ENCODE measurements at places on chromosomes 16 and 17.

GRCh38 chr16:35188288-35189155 is 1729.1 kb downstream of the TP53TG3F start:
- DNase-seq = no peak

- no peak for DNase-seq
Observed at GRCh38 chr17:3316836-3317235, 18.7 kb upstream of the OR3A1 start.

DNA sequence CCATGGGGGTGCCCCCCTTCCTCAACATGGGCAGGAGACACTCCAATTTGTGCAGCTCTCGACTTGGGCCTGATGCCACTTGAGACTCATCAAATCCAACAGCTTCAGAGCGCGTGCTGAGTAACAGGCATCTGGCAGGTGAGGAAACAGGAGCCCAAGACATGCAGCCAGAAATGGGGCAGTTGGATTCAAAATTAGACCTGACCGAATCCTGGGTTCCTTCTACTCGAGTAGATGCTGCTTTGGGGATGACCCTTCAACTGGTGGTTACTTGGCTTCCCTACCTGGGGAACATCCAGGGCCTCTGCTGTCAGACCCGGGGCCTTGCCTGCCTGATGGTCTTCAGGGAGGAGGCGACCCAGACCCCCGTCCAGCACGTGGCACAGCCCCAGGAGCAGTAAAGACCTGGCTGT is 488 bp upstream of the NTN3 start:
- DNase-seq = no peak

GRCh38 chr16:88684569-88685155 is 1.6 kb downstream of the SNAI3 start:
- no peak for DNase-seq

DNA sequence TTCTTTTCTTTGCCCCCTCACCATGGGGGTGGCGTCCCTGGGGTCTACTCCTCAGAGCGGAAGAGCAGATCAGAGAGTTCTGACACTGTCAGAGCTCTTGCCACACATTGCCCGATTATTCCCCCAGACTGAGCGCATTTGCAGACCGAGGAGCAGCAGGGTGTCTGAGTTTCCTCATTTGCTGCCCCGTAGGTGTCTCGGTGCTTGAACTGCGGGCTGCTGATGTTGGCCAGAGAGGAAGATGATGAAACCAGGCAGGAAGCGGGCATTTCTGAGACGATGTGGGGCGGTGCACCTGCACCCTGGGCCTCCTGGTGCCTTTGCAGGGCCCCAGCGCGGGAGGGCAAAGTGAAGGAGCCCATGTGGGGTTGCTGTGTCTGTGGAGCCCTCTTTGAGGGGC is 55.2 kb downstream of the ARSG start:
- peak; percentile 51 for DNase-seq

DNA sequence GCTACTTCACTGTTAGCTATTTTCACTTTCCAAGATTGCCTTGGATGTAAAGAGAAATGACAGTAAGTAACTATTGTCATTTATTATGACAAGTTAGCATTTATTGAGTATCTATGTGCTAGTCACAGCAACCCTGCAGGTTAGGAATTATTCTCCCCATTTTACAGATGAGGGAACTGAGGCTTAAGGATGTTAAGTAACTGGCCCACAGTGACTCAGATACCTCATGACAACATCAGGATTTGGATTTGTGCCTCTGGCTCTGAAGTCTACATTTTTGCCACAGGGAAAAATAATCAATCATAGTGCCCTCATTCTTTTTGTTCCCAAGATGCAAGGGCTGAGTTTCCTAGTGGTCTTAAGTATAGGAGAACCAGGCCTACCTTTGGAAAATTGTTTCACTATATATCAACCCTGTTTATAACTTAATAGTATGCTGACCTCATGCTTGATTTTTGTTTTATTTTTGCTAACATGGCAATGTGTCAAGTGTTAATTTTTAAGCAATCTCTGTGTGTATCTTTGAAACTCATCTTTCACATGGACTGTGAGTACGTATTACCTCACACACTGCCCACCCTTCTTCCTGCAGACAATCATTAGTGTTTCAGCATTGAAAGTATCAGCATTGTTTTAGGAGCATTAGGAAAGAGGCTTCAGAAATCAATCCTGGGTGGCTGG is 105.0 kb downstream of the TANGO6 start:
- DNase-seq = no peak

Measured in T-helper 22 cell (primary cell).